ENCODE measurements at places on chromosomes 11 and 22.

DNA sequence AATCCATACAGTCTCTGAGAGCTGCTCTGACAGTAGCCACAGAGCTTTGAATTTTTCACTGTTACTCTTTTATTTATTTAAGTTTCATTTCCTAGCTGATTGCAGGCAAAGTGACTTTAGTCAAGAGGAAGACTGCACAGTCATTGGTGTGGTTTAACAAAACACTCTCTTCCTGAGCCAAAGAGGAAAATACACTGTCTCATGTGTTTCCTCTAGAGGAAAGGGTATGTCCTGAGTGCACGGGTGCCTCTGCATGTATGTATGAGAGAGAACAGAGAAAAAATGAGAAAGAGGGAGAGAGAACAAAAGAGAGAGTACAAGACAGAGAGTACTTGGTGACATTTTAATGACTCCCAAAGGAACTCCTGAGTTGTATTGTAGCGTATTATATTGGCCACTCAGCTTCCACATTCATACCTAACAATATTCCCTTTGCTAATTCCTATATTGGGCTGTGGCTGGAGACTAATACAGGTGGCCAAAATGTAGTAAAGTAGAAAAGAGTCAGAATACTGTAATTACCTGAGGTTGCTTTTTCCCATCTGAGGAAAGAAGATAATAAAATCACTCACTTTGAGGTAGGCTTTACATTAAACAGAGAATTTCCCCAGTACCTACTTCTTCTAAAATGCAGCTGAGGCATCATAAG, at the start of gene OR4D9:
Gene OR4D9 (plus strand): TSS at position 599 of the 649 bp plus-strand sequence. CDS start 3,374 bp downstream, outside the sequence.
- DNase-seq, result no peak

GRCh38 chr11:82865841-82866240, 34.4 kb downstream of the PRCP start:
- no peak for DNase-seq

DNA sequence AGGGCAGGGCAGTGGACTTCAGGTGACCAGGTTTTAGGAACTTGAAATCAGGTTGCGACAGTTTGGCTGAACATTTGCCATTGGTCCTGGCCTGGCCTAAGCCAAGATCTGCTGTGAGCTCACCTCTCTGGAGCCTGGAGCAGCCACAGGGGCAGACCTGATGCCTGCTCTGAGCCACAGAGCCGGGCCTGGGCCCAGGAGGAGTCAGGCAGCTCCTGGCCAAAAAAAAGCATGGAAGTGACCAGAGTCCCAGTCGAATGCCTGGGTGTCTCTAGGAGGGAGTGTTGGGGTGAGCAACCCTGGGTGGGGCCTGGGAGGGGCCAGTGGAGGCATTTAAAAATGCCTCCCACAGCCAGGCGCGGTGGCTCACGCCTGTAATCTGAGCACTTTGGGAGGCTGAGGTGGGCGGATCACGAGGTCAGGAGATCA, 6.0 kb upstream of the OMP start:
- no peak for DNase-seq

- DNase-seq, result no peak
Observed at GRCh38 chr11:40425168-40425567, 1034.3 kb downstream of the LRRC4C start.

DNA sequence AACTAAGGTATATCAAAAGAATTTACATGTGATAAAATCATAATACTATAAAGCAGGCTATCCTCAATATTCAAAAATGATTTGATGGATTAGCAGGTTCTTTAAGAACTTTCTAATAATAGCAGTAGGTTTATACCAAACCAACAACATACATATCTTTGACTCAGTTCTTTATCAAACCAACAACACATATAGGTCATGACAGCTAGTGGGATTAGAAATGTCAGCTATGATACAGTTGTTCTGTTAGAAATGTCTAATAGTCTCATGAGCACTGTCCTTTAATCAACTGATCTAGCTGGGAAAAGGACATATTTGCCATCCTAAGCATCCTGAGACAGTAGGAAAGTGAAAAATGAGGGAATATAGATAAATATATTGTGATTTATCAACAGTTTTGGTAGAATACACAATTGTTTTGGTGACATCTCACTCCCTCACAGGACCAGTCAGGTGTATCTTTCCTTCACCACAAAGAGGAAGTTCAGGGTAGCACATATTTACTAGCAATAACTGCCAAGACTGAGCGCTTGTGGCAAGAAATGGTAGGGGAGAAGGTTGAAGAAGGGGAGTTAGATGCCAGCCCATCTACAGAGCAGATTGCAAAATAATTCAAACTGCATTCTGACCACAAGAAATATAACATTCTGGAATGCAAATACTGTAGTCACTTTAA, 90.8 kb upstream of the APOA1 start:
- no peak for DNase-seq

GRCh38 chr11:72716788-72717435, 35.3 kb downstream of the ARAP1 start:
- no peak for DNase-seq

GRCh38 chr11:126489836-126490660, 134.6 kb downstream of the ST3GAL4 start:
- DNase-seq, result no peak

GRCh38 chr22:19818324-19819207, 36.1 kb downstream of the GNB1L start:
- no peak for DNase-seq

- DNase-seq, result no peak
Observed at GRCh38 chr11:76935042-76935441, 74.3 kb downstream of the ACER3 start.

- DNase-seq, result no peak
Observed at GRCh38 chr11:69775163-69775755, at the start of gene FGF4. FGF4 (minus strand) TSS chr11:69775341; CDS start chr11:69775084, 257 bp downstream.

- no peak for DNase-seq
Observed at GRCh38 chr22:45265535-45265934, 19.2 kb upstream of the UPK3A start.

GRCh38 chr11:84922836-84923235, 704.3 kb downstream of the DLG2 start:
- no peak for DNase-seq

GRCh38 chr11:83063073-83063754, 8.5 kb downstream of the RAB30 start:
- DNase-seq, result no peak

DNA sequence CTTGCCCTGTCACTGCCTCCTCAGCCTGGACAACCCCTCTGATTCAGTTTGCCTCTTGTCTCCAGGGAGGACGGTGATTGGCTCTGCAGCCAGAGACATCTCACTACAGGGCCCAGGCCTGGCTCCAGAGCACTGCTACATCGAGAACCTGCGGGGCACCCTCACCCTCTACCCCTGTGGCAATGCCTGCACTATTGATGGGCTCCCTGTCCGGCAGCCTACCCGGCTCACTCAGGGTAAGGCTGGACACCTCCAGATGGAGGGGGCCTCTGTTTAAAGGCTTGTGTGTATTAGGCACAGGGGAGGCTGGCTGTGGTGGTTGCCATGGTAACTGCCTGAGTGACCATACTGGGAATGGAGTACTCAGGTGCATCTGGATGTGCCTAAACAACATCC, 8.6 kb downstream of the PHLDB1 start:
- no peak for DNase-seq

DNA sequence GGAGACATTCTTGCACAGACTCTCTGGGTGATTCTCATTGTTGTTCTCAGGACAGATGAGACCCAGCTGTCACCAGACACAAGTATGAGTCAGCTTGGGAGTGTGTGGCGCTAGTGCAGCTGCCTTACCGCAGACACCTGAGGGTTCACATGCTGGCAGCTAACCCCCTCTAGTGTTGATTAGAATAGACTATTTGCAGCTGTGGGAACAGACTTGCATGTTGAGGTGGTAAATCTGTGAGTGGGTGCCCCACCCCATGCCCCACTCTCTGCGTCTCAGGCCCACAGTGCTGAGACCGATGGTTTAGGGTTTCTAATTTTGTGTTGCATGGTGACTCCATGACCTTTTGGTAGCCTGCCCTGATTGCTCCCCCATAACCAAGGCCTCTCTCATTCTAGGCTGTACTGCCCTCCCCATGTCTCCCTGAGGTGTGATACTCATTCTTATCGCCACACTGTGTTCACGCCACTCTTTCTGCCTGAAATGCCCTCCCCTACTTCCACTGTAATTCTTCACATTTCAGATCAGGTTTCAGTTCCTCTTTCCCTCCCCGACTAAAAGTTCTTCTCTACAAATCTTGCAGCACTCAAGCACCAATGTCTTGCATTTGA, 73.7 kb upstream of the KIRREL3 start:
- DNase-seq, result no peak

DNA sequence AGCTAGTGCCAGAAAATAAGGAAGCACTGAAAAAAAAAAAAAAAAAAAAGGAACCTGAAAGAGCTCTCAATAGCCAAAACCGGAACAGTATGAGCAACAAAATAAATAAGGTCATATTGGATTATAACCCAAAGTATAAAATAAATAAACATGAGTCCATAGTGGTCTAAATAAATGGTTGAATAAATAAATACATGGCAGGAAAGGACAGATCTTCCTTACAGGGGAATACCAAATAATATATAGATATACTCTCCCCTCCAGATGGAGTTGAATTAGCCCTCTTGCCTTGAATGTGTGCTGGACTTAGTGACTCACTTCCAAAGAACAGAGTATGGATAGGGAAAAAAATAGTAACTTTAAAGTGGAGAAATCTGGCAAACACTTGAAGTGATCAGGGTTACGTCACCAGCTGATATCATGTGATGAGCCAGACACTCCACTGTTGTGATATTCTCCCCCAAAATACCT, 14.3 kb upstream of the ARRB1 start:
- no peak for DNase-seq

- no peak for DNase-seq
Observed at GRCh38 chr22:33838644-33839043, 81.6 kb downstream of the LARGE1 start.

DNA sequence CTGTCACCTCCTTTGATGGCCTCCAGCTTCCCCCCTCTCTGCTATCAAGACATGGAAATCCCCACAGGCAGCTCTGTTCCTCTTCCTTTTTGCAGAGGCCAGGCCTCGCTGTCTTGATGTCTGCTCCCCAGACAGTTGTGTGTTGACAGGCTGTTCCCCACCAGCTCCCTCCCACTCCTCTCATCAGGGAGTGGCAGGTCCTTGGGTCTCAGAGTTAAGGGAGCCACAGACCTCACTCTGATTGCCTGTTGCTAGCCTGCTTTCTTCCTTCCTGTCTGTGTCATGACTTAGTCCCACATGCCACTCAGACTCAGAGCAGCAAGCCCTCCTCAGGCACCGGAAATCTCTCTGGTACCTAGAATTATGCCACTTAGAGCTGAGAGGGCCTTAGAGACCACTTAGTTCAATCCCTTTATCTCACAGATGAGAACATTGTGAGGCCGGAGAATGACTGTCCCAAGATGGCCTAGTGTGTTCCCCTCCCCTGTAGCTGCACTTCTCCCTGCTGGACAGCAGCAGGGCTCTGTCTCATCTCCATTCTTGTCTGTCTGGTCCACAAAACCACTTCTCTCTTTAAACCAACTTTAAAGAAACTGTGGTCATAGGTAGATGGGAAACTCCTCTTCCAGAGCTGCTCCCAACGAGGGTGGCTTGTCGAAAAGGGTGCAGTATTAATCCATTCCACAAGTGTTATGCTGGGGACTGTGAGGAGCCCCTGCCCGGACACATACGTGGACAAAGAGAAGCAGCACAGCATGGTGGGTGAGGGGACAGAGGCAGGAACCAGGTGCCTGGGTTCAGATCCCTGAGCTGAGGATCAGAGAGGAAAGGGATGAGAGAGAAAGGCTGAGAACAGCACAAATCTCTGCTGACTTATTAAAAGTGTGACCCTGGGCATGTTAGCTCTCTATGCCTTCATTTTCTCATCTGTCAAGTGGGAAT, 4.2 kb downstream of the AMPD3 start:
- DNase-seq, result peak; percentile 28

- DNase-seq, result no peak
Observed at GRCh38 chr22:48952256-48953102, 875.2 kb downstream of the BRD1 start.

- no peak for DNase-seq
Observed at GRCh38 chr11:126467046-126467370, 111.5 kb downstream of the ST3GAL4 start.

DNA sequence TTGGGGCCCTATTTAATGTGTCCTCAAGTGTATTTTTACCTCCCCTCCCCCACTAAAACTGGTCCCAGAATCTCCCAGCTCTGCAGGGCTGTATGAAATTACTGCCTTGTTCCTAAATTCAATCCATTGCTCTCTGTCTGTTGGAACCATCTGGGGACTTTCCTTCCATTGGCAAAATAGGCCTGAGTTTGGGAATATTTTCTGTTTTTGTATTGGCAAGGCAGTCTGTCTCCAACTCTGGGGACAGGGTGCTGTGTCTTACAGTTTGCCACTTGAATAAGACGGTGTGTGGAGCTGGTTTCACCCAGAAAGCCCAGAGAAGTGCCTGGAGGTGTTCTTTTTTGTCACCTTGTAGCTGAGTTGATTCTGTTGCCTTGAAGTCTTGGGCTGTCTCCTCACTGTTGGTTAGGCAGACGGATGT, 1.3 kb downstream of the PACS1 start:
- DNase-seq, result no peak

DNA sequence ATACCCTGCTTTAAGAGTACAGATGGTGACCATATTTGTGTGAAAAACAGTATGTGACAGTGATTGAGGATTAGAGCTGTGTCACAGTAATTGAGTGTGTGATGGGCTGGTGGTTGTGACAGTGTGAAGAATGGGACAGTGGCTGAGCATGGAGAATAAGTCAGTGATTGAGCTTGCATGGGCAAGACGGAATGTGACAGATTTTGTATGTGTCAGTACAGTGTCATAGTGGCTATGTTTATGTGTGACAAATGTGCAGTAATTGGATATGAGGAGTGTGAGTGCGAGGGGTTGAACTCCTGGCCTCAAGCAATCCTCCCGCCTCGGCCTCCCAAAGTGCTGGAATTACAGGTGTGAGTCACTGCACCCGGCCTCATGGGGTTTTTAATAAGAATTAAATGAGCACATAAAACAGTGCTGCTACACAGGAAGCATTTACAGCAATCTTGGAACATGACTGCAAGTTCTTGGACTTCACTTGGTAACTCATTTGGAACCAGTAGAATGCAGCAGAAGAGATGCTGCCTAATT, 583 bp upstream of the RRAS2 start:
- no peak for DNase-seq

DNA sequence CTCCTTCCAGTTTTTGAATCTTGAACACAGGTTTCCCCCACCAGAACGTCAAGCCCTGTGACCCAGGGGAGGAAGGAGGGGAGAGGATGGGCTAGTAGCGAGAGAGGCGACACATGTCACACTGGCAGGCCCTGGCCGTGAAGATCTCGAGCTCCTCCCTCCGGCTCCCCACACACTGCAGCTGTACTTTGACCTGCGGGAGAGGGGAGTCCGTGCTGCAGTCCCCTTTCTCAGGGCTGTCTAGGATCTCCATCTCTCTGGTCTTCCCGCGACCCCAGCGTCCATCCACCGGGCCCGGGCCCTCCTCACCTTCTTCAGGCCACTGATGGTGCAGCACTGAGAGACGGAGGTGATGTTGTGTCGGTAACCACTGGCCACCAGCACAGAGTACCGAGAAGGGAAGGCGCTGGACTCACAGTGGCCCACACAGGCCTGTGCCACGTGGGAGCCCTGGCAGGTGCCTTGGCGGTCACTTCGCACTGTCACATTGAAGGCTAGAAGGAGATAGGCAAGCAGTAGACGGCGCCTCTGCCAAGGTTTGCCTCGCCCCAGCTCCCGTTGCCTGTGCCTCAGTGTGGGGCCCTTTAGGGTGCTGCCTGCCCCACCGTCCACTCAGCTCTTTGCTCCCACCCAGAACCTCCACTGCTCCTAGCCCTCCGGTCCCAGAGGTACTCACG, 873 bp downstream of the GPHA2 start:
- DNase-seq, result no peak

All from activated CD4-positive, alpha-beta T cell treated with anti-CD3 and anti-CD28 coated beads for 24 hours (primary cell).